Activated CD8-positive, alpha-beta memory T cell treated with anti-CD3 and anti-CD28 coated beads for 36 hours (primary cell): ENCODE measurements at places on chromosomes 16 and 17. TPM values are rescaled to one million over a fixed set of nuclear protein-coding genes. Genes with fewer than 3 reads are reported as not detected.

Gene ASPA
- not detected for total RNA-seq

Gene KRTAP1-1
- total RNA-seq, result not detected

Gene MYH1
- not detected for total RNA-seq

Gene FAM20A
- total RNA-seq, result not detected

Gene RHBDF2
- 34.4 TPM for total RNA-seq

Gene CHD9
- 17.1 TPM for total RNA-seq

Gene FOXF1
- total RNA-seq, result not detected

Gene DBNDD1
- total RNA-seq, result 0.17 TPM

Gene HOXB6
- total RNA-seq, result 0.48 TPM

Gene DOC2A
- 0.70 TPM for total RNA-seq

Gene KIF2B
- total RNA-seq, result not detected

Gene MYH2
- not detected for total RNA-seq

Gene ENPP7
- not detected for total RNA-seq

Gene KCNG4
- not detected for total RNA-seq

Gene HSPB9
- total RNA-seq, result not detected

Gene FOXC2
- not detected for total RNA-seq

Gene DOC2B
- 0.21 TPM for total RNA-seq

Gene KRTAP17-1
- not detected for total RNA-seq

Gene COQ9
- total RNA-seq, result 56.3 TPM

Gene SMTNL2
- not detected for total RNA-seq

Gene DPEP3
- total RNA-seq, result 0.17 TPM

Gene CACNG5
- total RNA-seq, result not detected

Gene CRYM
- not detected for total RNA-seq

Gene RFFL
- 23.5 TPM for total RNA-seq

Gene ABCA9
- total RNA-seq, result not detected

Gene RNF43
- total RNA-seq, result 0.67 TPM

Gene MYL4
- total RNA-seq, result not detected

Gene BEAN1
- total RNA-seq, result not detected

Gene GRIN2A
- total RNA-seq, result not detected

Gene CCL3
- 1,562 TPM for total RNA-seq

Gene MYO15A
- total RNA-seq, result 0.46 TPM

Gene KRT36
- not detected for total RNA-seq

Gene TEX2
- total RNA-seq, result 22.6 TPM

Gene SALL1
- total RNA-seq, result not detected

Gene NACA2
- not detected for total RNA-seq

Gene TUBB3
- total RNA-seq, result 0.91 TPM

Gene NAGS
- 0.63 TPM for total RNA-seq

Gene SLC16A5
- total RNA-seq, result 2.8 TPM

Gene TERB1
- 0.30 TPM for total RNA-seq

Gene ABCC3
- not detected for total RNA-seq

Gene NPIPB6
- 1.1 TPM for total RNA-seq

Gene RCVRN
- not detected for total RNA-seq

Gene AANAT
- total RNA-seq, result not detected

Gene MED31
- total RNA-seq, result 25.2 TPM

Gene KCNJ12
- not detected for total RNA-seq

Gene PHB1
- 481 TPM for total RNA-seq

Gene LAT
- 177 TPM for total RNA-seq

Gene PDE6G
- 2.5 TPM for total RNA-seq

Gene TNS4
- 4.7 TPM for total RNA-seq

Gene CHP2
- not detected for total RNA-seq

Gene MEIOB
- not detected for total RNA-seq

Gene C16orf46
- 0.38 TPM for total RNA-seq

Gene GLIS2
- total RNA-seq, result 0.15 TPM

Gene MSLN
- total RNA-seq, result not detected

Gene LHX1
- total RNA-seq, result 0.32 TPM

Gene SSTR5
- total RNA-seq, result not detected

Gene SCGB1C2
- not detected for total RNA-seq

Gene PABPN1L
- not detected for total RNA-seq

Gene CCL1
- total RNA-seq, result 20.3 TPM

Gene SARM1
- total RNA-seq, result 34.8 TPM
